ENCODE measurements at places on chromosomes 1 and 21. TPM values are rescaled to one million over a fixed set of nuclear protein-coding genes. Genes with fewer than 3 reads are reported as not detected.

The SLC25A44 gene
- 79.1 TPM for total RNA-seq

The CASZ1 gene
- total RNA-seq, result 1.8 TPM

The RNU1-4 gene
- total RNA-seq, result 1,082 TPM

- DNase-seq, result peak; percentile 6
Observed at GRCh38 chr1:98813738-98814309, 152.3 kb downstream of the SNX7 start.

DNA sequence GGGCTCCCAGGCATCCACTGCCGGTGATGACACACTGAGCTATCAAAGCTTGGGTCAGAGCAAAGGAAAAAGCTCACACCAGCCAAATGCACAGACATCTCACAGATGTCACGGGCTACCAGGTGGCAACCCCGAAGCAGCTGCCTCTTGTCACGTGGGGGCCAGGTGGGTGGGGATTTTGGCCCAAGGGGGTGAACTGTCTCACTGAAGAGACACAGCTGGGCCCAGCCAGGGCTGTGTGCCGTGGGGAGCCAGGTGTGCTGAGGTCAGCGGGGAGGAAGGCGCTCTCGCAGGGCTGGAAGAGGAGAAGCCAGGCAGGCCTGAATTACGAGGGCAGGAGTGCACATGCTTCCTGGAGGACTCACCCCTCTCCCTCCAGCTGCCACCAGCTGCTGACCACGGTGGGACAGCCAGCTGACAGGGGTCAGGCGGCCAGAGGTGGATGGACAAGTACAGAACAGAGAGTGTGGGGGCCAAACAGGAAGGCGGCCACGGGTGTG lies 32.4 kb downstream of the KCNN3 start:
- DNase-seq, result no peak

- DNase-seq, result no peak
Observed at GRCh38 chr1:186633116-186633515, 47.1 kb downstream of the PTGS2 start.

- DNase-seq, result no peak
Observed at GRCh38 chr21:22679207-22679606, 1681.0 kb downstream of the NCAM2 start.

Measured in activated naive CD4-positive, alpha-beta T cell treated with anti-CD3 and anti-CD28 coated beads, Interleukin-2, amount 50 U/mL, for 72 hours (primary cell).